ENCODE measurements at places on chromosomes 5 and 9. TPM values are rescaled to one million over a fixed set of nuclear protein-coding genes. Genes with fewer than 3 reads are reported as not detected.
A peak's percentile ranks its signal among the peaks of the same experiment; 100 is the strongest.

Gene DNAJB5
- total RNA-seq = 4.5 TPM

Gene PCDHGB6
- total RNA-seq = 6.1 TPM

Gene ARAP3
- total RNA-seq = 20.5 TPM

Gene EXOC3
- total RNA-seq = 60.5 TPM

Gene C1QTNF2
- total RNA-seq = 3.0 TPM

Gene SLC36A2
- not detected for total RNA-seq

Gene RIOK2
- 49.8 TPM for total RNA-seq

Gene SLC1A1
- total RNA-seq = 5.3 TPM

Gene SNCAIP
- total RNA-seq = 25.7 TPM

Gene SPATA6L
- 18.2 TPM for total RNA-seq

Gene CRB2
- 0.34 TPM for total RNA-seq

GRCh38 chr9:38386319-38386895 is 6.1 kb upstream of the ALDH1B1 start:
- H3K36me3 ChIP-seq = no peaks in the 10 kb centered on the region
- no peak overlapping the region for H3K27ac ChIP-seq
- H3K4me3 ChIP-seq = no peak overlapping the region
- no peaks in the 10 kb centered on the region for H3K27me3 ChIP-seq
- no peak for DNase-seq

DNA sequence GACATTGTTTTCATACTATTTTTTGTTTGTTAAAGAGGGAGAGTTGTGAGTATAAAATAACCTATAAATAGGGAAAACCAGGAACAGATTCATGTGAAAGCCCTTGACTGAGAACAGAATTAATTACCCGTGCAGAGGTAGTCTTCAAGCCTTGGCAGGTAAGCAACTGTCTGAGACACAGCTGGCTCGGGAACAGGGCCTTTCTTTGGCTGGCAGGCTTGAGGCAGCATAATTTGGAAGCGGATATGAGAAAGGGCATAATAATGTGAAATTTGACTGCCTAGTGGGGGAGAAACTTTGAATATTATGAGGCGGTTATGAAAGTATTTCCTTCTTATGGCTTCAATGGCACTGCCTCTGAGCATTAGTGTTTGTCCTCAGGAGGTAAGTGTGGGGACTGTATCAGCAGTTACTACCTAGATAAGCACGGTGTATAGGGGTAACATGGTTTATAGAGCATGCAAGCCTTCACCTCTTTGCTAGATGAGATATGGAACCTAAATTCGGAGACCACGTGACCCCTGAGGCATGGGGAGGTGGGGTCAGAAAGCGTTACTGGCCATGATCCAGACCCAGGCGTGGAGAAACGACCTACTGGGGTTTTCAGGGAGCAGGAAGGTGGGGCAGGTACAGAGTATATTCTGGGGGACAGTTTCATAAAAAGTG is 210.2 kb upstream of the GAS1 start:
- no peaks in the 10 kb centered on the region for H3K36me3 ChIP-seq
- H3K4me3 ChIP-seq = no peak overlapping the region
- DNase-seq = no peak
- no peaks in the 10 kb centered on the region for H3K27me3 ChIP-seq
- no peaks in the 10 kb centered on the region for H3K4me1 ChIP-seq

DNA sequence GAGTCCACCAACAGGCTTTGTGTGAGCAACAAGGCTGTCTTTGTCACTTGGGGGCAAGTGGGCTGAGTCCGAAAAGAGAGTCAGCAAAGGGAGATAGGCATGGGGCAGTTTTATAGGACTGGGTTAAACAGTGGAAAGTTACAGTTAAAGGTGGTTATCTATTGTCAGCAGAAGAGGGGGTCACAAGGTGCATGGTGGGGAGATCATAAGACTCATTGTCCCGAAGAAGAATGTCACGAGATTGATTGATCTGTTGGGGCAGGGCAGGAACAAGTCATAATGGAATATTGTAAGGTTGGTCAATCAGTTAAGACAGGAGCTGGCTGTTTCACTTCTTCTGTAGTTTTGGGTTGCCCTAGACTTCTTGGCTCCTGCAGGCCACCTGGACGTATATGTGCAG is 7.6 kb upstream of the HMGCS1 start:
- no peak overlapping the region for H3K27ac ChIP-seq
- H3K4me3 ChIP-seq = no peak overlapping the region
- DNase-seq = no peak

GRCh38 chr9:87713278-87713987 is 12.5 kb upstream of the CTSL start:
- peaks cover 9% of the 10 kb centered on the region for H3K36me3 ChIP-seq
- peak overlapping the region; percentile 2 for H3K27ac ChIP-seq
- no peak overlapping the region for H3K4me3 ChIP-seq
- DNase-seq = peak; percentile 72

DNA sequence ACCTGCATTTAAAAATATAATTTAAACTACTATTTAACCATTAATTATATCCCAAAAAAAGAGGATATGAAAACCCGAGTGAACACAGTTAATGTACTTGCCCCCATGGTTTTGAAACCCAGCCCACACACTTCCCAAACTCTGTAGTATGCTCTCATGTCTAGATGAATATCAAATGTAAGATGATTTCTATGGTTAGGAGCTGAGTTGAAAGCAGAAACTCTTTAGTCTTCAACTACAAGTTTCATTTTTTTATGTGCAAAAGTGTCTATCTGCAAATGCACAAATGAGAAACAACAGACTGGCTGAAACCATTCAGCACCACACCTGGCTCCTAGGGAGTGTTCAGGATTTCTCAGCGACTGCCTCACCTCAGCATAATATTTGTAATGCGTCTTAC is 183.3 kb downstream of the SEMA5A start:
- no peaks in the 10 kb centered on the region for H3K4me1 ChIP-seq
- H3K4me3 ChIP-seq = no peak overlapping the region
- no peaks in the 10 kb centered on the region for H3K27me3 ChIP-seq
- DNase-seq = no peak

GRCh38 chr9:104856413-104856941 is 71.5 kb downstream of the ABCA1 start:
- peaks cover 6% of the 10 kb centered on the region for H3K36me3 ChIP-seq
- H3K4me3 ChIP-seq = no peak overlapping the region
- H3K27ac ChIP-seq = no peak overlapping the region

- H3K36me3 ChIP-seq = no peaks in the 10 kb centered on the region
- peaks cover 10% of the 10 kb centered on the region for H3K4me1 ChIP-seq
- peak; percentile 53 for DNase-seq
These were observed 325.1 kb downstream of the GADD45G start for GRCh38 chr9:89929673-89930480.

DNA sequence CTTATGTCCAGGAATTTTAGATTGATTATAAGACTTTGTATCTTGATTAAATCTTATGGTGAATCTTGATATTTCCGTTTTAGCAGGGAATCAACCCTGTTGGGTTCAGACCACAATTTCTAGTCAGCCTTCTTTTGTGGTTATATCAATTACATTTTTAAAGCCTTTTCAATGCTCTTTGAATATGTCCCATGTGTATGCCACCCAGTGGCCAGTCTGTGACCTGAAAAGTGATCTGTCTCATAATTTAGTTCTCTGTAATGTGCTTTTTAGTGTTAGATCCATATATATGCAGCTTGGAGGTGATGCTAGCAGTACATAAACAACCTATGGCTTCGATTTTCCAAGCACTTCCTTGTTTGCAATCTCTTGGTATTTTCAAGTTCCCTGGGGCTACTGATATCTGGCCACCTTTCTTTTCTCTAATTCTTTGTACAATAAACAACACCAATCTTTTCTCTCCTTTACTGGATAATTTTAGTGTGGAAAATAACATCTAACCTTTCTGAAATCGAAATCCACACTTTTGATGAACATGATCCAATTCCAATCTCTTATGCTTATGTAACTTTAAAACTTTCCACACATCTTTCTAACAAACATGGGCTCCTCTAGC is 28.8 kb downstream of the PDE8B start:
- H3K36me3 ChIP-seq = no peaks in the 10 kb centered on the region
- H3K27me3 ChIP-seq = no peaks in the 10 kb centered on the region
- DNase-seq = no peak
- H3K4me1 ChIP-seq = no peaks in the 10 kb centered on the region

DNA sequence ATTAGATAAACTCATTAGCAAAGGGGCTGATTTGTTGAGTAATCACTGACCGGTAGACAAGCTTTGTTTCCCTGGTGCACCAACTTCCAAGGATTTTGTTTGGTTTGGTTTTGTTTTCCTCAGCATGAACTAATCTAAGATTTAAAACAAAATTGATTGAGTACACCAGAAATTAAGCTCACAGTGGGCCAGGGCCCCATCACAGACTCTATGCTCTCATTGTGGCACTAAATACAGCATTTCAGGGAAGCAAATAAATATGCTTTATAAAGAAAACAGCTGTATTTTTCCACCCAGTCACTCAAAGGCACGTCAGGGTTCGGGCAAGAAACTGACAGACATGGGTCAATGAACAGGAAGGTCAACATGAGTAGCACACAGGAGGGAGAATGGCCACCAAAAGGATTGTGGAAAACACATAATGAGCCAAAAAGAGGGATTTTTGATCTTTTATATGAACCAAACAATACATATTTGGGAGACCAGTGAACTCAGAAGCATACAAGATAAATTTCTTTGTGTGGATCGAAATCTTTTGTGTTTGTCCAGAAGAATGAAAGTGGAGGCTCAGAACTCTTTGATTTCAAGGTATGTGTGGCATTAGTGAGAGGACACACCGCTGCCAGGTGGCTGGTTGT is 8.8 kb downstream of the CFAP77 start:
- peaks cover 63% of the 10 kb centered on the region for H3K27me3 ChIP-seq
- no peak for DNase-seq
- no peak overlapping the region for H3K4me3 ChIP-seq
- H3K27ac ChIP-seq = no peak overlapping the region
- no peaks in the 10 kb centered on the region for H3K4me1 ChIP-seq

GRCh38 chr5:75844301-75844700 is 127.1 kb upstream of the POC5 start:
- no peaks in the 10 kb centered on the region for H3K4me1 ChIP-seq
- no peak overlapping the region for H3K4me3 ChIP-seq
- no peaks in the 10 kb centered on the region for H3K27me3 ChIP-seq

DNA sequence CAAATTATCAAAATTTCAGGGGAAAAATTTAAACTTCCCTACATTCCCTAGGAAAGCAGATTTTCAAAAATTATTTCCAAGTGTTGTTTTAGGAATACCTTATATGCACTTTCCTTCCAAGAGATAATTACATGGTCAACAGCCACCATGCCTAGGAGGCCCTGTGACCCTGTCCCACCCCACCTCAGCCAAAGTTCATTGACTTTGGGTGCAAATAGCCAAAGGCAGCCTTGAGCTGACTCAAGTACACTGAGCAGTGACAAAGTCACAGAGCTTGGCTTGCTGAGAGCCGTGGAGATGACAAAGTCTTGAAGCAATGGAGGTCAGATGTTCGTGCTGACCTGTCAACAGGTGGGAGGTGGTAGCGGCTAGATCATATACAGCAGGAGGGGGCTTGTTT is 24.3 kb upstream of the FBP1 start:
- no peaks in the 10 kb centered on the region for H3K27me3 ChIP-seq
- no peaks in the 10 kb centered on the region for H3K4me1 ChIP-seq
- no peak overlapping the region for H3K4me3 ChIP-seq
- no peak for DNase-seq

GRCh38 chr5:96144289-96144688 is 182.6 kb upstream of the ELL2 start:
- H3K4me1 ChIP-seq = no peaks in the 10 kb centered on the region
- H3K4me3 ChIP-seq = no peak overlapping the region
- DNase-seq = peak; percentile 45
- H3K27me3 ChIP-seq = no peaks in the 10 kb centered on the region
- H3K27ac ChIP-seq = no peak overlapping the region
- H3K36me3 ChIP-seq = no peaks in the 10 kb centered on the region

- no peaks in the 10 kb centered on the region for H3K36me3 ChIP-seq
- no peak overlapping the region for H3K4me3 ChIP-seq
- peak; percentile 82 for DNase-seq
- no peaks in the 10 kb centered on the region for H3K4me1 ChIP-seq
- no peaks in the 10 kb centered on the region for H3K27me3 ChIP-seq
These were observed 182.0 kb upstream of the IER5L start for GRCh38 chr9:129359916-129360536.

DNA sequence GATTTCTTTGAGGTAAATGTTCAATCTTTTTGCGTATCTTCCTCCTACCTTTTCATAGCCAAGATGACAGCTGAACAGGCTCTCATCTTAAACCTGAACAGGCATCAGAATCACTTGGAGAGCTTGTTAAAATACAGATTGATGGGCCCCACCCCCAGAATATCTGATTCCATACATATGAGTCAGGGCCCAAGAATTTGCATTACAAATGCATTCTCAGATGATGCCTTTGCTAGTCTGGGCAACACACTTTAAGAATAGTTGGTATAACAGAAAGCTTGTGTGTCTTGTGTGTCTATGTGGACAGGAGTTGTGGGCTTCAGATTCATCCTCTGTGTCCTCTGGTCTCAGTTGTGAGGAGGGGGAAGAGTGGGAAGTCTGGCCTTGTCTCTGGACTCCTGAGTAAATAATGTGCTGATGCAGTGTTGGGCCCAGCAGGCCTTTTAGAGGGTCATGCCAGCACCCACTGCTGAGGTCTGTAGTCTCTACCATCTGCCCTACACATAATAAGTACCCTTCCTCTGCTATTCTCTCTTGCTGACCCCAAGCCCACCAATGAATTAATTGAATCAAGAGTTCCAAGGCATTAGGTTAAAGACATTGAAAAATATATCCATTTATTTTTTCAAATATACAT is 43.1 kb downstream of the PTCD2 start:
- no peak overlapping the region for H3K27ac ChIP-seq
- no peaks in the 10 kb centered on the region for H3K4me1 ChIP-seq
- DNase-seq = no peak
- no peaks in the 10 kb centered on the region for H3K27me3 ChIP-seq

- no peaks in the 10 kb centered on the region for H3K27me3 ChIP-seq
- no peak for DNase-seq
- no peak overlapping the region for H3K27ac ChIP-seq
- no peak overlapping the region for H3K4me3 ChIP-seq
These were observed 141.2 kb upstream of the SLC28A3 start for GRCh38 chr9:84481636-84482218.

- no peaks in the 10 kb centered on the region for H3K27me3 ChIP-seq
- H3K4me1 ChIP-seq = peaks cover 16% of the 10 kb centered on the region
- H3K27ac ChIP-seq = peak overlapping the region; percentile 56
These were observed 25.7 kb upstream of the OBP2B start for GRCh38 chr9:133234577-133235322.

- H3K4me3 ChIP-seq = no peak overlapping the region
- DNase-seq = no peak
- H3K4me1 ChIP-seq = no peaks in the 10 kb centered on the region
These were observed 45.0 kb upstream of the NR3C1 start for GRCh38 chr5:143448518-143448917.

DNA sequence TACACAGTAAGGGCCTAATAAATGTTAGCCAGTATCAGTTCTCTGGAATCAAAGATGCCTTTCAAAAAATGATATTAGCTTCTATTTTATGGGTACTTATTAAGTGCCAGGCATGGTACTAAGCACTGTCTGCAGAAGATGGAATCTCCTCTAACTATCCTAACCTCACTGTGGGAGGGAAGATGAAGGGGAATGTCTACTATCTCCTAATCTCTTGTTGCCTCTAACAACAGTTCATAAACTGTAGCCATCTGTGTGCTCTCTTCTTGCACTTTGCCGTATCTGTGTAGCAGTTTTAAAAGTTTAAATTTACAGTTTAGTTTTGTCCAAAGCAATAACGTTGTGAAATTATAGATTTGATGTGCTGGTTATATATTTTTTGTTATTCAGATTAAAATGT is 99.6 kb upstream of the CCDC112 start:
- H3K27ac ChIP-seq = no peak overlapping the region
- no peaks in the 10 kb centered on the region for H3K27me3 ChIP-seq
- H3K4me3 ChIP-seq = no peak overlapping the region
- H3K36me3 ChIP-seq = no peaks in the 10 kb centered on the region
- H3K4me1 ChIP-seq = no peaks in the 10 kb centered on the region
